Kidney glomerular epithelial cell (primary cell): ENCODE measurements at places on chromosomes 12 and 14.

DNA sequence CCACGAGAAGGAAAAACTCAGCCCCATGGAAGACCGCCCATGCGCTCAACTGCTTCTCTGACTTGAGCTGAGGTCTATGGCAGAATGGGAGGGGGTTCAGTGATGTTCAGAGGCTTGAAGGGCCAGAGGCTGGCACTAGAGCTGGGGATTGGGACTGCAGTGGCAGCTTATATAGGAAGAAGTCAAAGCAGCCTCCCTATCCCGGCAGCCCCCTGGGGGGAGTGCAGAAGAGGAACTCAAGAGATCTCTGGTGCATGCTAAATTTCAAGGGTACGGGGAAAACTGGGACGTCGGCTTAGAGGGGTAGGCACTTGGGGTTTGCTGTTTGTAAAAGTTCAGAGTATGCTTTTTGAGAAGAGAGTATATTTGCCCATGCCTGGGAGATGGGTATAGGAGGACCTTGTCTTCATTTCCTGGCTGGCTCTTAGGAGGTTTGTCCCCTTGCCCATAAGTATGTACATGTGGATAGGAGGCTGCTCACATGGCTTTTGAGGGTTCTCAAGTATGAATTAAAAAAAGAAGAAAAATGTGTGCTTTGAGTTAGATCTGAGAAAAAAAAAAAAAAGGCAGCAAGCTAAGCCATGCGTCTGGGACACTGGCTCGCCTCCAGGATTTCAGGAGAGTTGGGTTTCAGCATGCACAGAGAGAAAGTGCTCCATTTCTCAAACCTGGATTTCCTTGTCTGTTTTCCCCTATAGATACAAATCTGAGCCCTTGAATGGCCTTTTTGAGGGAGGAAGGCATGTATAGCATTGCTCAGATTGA is 3.2 kb upstream of the MEG3 start:
- no peak for DNase-seq

GRCh38 chr12:100908501-100908900 is 113.9 kb downstream of the ANO4 start:
- peak; percentile 7 for DNase-seq

DNA sequence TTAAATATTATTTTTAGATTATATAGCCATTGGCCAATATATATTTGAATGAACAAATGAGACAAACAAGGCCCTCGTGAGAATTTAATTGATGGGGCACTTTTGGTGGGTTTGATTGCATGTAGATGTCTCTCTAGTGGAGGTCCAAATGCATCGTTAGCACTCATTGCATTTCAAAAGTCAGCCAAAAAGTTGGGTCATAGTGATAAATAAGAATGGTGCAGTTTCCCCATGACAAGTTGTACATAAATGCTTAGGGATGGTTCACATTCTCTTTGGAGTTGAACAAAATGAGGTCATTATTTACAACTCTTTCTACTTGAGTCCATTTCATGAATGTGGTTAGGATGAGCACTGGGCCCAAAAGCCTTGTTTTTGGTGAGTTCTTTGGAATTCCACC is 1.0 kb downstream of the BEST3 start:
- DNase-seq = no peak

GRCh38 chr12:106380954-106381353 is 23.4 kb downstream of the POLR3B start:
- DNase-seq = no peak

DNA sequence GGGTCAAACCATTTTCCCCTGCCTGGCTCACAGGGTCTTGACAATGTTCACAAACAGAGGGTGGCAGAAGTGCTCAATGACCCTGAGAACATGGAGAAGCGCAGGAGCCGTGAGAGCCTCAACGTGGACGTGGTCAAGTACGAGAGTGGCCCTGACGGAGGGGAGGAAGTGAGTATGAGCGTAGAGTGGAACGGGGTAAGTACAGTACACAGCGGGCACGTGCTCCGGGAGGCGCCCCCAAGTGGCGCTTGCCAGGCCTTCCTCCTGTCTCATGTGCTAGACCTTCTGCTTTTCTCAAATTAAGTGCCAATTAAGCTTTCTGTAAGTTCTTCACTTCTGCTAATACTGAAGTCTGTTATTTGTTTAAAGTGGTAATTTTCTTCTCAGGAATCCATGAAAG is 35.9 kb downstream of the XRCC3 start:
- DNase-seq = no peak

- no peak for DNase-seq
Measured at GRCh38 chr12:114696443-114697242, 12.7 kb upstream of the TBX3 start.

DNA sequence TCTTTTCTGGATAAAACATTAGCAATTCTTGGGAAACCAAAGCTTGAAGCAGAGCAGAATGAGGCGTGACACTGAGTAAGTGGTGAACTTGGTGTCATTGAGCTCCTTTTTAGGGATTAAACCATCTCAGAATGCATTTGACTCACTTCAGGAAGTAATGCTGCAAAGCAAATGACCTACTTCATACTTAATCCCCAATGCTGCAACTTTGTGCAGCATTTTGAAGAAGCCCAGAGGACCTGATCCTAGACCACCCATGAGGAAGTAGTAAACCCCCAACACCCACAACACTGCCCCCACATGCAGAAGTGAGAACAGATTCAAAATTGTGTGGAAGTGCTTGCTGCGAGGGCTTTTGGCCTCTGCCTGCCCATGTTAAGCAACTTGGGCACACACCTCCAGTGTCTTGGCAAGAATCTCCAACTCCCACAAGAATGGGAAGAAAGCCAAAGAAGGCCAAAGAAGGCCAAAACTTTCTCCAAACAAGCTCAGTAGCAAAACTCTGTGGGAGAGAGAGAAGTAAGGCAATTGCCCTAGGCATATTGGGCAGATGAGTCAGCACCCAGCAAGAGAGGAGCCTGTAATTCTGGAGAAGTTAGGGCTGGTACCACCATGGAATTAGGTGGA is 69.2 kb upstream of the ETV6 start:
- DNase-seq = peak; percentile 66

DNA sequence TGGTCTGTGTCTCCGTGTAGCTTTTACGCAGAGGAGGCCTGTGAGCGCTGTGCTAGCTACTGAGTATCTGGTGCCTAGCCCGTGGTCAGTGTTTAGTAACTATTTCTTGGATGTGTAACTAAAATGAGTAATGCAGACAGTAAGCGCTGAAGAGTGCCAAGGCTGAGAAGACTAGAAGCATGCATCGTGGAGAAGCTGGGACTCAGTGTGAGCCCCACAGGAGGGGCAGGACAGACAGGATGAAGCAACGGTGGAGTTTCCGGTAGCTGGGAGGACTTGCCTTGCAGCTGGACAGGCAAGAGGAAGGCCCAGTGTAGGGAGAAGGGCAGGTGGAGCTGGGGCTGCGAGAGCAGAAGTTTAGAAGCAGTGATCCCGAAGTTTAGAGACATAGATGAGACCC is 233.4 kb upstream of the FKBP4 start:
- DNase-seq = no peak

- no peak for DNase-seq
Measured at GRCh38 chr12:80316222-80316621, 127.8 kb upstream of the PTPRQ start.

GRCh38 chr12:52127683-52128450 is 48.4 kb downstream of the SMIM41 start:
- DNase-seq = no peak

GRCh38 chr12:30925607-30926242 is 823 bp upstream of the TSPAN11 start:
- DNase-seq = no peak

- no peak for DNase-seq
Measured at GRCh38 chr12:68122236-68122920, 37.2 kb downstream of the IFNG start.

- no peak for DNase-seq
Measured at GRCh38 chr12:130752692-130753230, 36.7 kb upstream of the RIMBP2 start.

DNA sequence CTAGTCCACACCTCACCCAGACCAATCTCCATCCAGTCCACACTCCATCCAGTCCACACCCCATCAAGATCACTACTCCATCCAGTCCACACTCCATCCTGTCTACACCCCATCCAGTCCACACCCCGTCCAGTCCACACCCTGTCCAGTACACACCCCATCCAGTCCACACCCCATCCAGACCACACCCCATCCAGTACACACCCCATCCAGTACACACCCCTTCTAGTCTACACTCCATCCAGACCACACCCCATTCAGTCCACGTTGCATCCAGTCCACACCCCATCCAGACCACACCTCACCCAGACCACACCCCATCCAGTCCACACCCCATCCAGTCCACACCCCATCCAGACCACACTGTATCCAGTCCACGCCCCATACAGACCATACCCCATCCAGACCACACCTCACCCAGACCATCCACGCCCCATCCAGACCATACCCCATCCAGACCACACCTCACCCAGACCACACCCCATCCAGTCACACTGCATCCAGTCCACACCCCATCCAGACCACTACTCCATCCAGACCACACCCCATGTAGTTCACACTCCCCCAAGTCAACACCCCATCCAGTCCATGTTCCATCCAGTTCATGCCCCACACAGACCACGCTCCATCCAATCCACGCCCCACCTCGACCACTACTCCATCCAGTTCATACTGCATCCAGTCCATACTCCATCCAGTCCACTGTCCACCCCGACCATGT is 116.6 kb upstream of the RTL1 start:
- DNase-seq = no peak

- DNase-seq = no peak
Measured at GRCh38 chr12:84562331-84562730, 350.3 kb downstream of the SLC6A15 start.

DNA sequence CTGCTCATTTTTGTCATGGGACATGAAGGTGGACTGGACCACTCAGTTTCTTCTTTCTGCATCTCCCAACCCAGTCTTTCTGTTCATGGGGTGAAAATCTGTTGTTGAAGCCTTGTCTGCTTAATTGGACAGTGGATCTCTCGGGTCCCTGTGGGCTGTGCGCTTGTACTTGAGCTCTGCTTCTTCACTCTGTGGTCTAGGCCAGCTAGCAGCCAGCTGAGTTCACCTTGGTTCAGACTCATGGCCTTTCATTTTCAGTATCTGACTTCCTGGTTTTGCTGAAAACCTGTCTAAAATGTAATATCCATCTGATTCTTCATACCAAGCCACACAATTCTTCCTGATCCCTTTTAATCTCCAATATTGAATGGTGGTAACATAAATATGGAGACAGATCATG is 117.2 kb downstream of the LRRK2 start:
- DNase-seq = no peak

- no peak for DNase-seq
Measured at GRCh38 chr12:111393700-111394300, 11.9 kb upstream of the SH2B3 start.

DNA sequence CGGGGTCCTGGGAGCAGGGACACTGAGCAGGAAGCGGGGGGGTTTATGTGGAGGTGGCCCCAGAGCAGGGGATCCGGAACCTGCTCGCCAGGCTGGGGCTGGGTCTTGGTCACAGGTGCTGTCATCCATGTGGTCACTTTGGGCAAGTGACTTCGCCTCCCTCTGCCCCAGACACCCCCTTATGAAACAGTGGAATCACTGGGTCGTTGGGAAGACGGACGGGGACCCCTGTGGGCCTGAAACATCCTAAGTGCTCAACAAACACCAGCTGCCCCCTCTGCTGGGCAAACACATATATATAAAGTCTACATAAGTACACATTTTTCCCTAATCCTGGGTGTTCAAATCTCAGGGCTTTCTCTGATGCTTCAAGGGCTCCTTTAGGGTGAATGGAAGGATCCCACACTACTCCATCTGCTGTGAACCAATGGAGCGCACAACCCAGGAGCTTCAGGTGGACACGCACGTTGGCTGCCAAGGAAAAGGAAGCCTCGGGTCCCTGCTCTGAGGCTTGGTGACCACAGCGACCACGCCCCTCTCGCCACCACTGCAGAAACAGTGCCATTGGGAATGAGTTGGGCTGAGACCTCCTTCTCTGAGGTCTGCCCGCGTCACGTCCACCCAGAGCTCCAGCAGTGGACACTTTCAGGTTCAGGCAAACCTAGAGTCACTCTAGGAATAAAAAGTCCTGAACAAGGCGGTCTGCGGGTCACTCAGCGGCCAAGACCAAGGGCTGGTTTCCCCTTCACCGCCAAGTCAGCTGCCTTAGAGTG is 54.6 kb downstream of the CDC42BPB start:
- DNase-seq = no peak

DNA sequence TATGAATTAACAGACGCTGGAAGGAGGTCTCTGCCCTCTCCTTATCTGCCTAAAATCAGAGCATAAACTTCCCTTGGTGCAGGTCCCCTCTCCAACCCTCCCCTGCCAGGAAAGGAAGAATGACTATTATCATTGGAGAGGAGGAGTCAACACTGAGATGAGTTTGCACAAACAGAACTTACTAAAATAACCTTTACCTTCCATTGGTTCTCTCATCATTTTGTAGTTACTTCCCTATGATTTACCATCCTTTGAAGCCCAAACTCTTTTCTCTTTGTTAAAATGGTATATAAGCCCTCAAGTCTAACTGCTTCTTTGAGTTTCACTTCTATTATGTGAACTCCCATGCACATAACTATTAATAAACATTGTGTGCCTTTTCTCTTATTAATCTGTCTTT is 64.2 kb upstream of the EEA1 start:
- no peak for DNase-seq

DNA sequence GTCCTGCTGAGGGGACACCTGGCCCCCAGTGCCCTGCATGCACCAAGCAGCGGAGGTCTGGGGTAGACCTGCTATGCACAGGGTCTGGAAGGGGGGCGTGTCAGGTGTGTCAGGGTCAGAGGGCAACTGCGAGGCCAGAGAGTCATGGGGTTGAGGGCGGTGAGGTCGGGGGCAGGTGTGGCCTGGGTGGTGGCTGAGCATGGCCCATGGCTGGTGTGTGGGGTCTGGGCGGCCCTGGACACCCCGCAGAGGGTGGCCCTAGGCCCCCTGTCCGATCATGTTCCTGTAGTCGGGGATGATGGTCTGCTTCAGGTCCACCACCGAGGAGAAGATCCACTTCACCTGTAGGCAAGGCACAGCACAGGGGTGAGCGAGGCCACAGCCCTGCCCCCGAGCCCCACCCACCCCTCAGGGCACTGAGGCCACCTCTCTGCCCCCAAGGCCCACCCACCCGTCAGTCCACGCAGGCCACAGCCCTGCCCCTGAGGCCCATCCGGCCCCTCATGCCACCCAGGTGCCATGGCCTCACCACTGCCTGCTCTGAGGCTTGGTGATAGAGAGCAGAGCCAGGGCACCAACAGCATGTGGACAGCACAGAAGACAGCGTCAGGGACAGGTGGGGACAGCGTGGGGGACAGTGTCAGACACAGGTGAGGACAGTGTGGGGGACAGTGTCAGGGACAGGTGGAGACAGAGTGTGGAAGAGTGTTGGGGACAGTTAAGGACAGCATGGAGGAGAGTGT is 211.3 kb downstream of the TMEM121 start:
- no peak for DNase-seq

GRCh38 chr14:69573831-69574262 is 824 bp downstream of the CCDC177 start:
- no peak for DNase-seq

GRCh38 chr12:56425193-56425592 is 24.0 kb downstream of the TIMELESS start:
- no peak for DNase-seq

DNA sequence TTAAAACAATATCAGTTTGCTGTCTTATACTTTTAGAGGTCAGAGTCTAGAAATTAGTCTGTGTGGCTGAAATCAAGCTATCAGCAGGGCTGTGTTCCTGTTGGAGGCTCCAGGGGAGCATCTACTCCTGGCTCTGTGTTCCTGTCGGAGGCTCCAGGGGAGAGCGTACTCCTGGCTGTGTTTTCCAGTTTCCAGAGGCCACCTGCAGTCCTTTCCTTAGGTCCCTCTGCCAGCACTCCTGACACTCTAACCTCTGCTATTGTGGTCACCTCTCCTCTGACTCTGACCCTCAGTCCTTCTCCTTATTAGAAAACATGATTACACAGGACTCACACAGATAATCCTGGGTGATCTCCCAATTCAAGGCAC is 1140.7 kb upstream of the TMEM132C start:
- DNase-seq = no peak
